Frontal cortex (tissue), 4 donors: ENCODE measurements at places on chromosomes 1 and 21. TPM values are rescaled to one million over a fixed set of nuclear protein-coding genes. Genes with fewer than 3 reads are reported as not detected.

The OR13G1 gene
- not detected for total RNA-seq

The SPRR2E gene
- not detected for total RNA-seq

The TTC13 gene
- total RNA-seq = 64.8 TPM

- no peak for DNase-seq
Observed at GRCh38 chr21:38351961-38352521, 95.2 kb downstream of the KCNJ15 start.

- no peak for DNase-seq
Observed at GRCh38 chr1:162943622-162944021, 82.6 kb upstream of the CCDC190 start.

- no peak for DNase-seq
Observed at GRCh38 chr1:194047921-194048320, 861.5 kb upstream of the B3GALT2 start.

DNA sequence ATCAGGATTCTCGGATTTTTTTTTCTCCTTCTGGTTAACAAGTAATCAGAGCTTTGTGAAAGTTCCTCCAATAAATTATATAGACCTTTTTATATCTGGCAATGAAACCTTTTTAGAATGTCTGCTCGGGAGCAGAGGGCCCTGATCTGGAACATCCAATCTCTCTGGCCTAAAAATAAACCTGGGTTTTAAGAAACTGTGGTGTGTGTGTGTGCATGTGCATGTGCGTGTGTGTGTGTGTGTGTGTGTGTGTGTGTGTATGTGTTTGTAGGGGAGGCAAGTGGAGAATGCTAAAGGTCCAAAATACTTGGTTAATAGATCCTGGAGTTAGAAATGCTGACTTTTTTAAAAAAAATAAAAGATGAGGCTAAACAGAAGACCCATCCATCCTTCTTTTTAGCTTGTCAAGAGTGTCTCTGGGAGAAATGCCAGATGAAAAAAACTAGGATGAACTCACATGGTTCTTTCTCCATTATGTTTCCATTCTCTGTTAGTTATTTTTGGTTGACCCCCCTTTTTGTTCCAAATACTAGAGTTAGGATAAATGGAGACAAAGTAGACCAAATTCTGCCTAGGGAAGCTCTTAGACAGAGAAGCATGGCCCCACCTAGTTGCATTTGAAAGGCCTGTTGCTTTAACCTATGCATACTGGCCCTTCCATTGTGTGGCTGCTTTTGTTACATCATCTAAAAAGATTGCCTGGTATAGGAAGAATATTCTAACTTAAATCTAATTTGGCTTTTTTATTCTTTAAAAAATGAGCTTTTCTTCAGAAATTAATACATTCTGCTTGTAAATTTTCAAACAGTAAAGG lies 175.9 kb downstream of the PAPPA2 start:
- no peak for DNase-seq

- DNase-seq = no peak
Observed at GRCh38 chr1:167104256-167104633, 10.4 kb downstream of the STYXL2 start.

DNA sequence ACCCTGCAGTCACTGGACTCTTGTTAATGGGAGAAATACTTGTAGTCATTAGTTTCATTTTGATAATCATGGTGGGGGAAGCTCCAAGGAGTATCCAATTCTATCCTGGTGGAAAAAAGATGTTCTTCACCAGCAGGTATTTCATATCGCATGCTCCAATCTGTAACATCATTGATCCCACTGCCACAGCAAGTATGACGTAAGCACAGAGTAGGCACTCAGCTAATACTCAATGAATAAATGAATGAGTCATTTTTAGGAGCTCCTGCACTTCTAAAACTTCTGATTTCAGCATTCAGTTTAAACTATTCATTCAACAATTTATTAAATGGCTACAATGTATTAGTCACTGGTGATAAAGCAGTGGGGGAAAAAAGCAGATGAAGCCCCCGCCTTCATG lies 30.3 kb downstream of the RXRG start:
- DNase-seq = no peak

DNA sequence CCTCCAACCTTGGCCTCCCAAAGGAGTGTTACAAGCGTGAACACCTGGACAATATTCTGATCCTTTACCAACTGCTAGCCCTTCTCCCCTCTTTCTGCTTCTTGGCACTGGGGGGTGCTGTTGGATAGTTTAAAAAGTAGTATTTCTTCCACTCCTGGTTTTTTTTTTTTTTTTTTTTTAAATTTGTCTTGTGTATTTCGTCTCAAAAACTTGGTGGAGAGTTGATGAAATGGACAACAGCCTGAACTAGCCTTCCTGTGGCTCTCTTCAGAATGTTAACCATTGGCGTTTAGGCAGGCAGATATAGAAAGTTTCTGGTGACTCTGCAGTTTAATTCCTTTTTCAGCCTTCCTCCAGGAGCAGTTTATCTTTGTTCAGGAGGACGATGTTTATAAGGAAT lies 69.7 kb upstream of the USP24 start:
- DNase-seq = no peak

GRCh38 chr1:89808441-89809117 lies 12.3 kb upstream of the LRRC8D start:
- no peak for DNase-seq
